SIG-M5 (cell line): ENCODE measurements at places on chromosomes 6 and 20.

- DNase-seq = peak; percentile 64
Observed at GRCh38 chr6:137223370-137224131, 4.4 kb upstream of the IFNGR1 start.

GRCh38 chr20:23386304-23387117 is 24.5 kb downstream of the GZF1 start:
- DNase-seq = no peak

DNA sequence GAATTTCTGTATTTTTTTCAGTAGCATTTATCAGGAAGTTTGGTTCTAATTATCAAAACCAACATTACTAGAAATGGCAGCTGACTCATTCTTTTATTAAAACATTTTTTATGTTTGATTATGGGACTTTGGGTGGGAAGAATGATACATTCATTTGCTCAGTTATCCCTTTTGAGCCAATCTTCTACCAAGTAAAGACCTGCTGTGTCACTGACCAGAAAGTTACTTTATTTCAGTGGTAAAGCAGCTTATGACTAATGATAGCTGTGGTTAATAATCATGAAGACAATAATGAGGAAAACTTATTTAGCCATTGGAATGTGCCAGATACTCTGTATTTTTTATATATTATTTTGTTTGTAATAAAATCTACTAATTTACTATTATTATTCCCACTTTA is 142.3 kb downstream of the FARS2 start:
- DNase-seq = no peak

- DNase-seq = no peak
Observed at GRCh38 chr20:53574819-53575218, 18.8 kb downstream of the ZNF217 start.

- DNase-seq = no peak
Observed at GRCh38 chr6:100096341-100096740, 102.3 kb upstream of the MCHR2 start.

GRCh38 chr6:14068133-14068532 is 49.4 kb upstream of the CD83 start:
- DNase-seq = no peak

DNA sequence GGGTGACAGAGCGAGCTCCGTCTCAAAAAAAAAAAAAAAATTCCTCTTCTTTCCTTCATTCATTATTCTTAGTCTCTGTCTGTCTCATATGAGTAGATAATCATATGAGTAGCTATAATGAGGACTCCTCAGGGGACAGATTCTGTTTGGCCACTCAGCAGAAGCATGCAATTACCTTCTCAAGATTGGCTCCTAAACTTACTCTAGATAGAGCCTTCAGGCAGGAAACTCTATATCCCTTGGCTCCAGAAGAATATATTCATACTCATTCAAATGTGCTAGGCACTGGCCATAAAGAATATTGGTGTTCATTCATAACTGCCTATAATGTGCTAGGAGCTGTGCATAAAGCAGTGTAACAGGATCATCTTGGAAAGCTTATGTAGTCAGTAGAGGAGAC is 2.2 kb upstream of the ACAT2 start:
- DNase-seq = no peak

DNA sequence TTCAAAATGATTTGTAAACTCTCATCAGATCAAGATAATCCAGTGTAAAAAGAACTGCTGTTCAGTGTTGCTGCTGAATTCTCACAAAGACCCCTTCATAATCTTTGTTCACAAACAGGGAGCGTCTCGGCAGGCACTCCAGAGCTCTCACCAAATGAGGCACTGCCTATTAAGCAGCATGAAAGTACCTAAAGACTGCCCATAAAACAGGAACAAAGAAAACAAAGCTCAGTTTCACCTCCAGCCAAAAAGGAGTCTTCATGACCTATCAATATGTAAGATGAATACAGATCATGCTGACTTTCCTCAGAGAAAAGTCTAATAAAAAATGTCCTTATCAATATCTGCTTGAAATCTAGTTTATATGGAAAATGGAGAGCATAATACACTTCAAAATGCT is 41.8 kb downstream of the GPR63 start:
- DNase-seq = no peak

- no peak for DNase-seq
Observed at GRCh38 chr6:39471954-39472659, 149.6 kb upstream of the KCNK16 start.

DNA sequence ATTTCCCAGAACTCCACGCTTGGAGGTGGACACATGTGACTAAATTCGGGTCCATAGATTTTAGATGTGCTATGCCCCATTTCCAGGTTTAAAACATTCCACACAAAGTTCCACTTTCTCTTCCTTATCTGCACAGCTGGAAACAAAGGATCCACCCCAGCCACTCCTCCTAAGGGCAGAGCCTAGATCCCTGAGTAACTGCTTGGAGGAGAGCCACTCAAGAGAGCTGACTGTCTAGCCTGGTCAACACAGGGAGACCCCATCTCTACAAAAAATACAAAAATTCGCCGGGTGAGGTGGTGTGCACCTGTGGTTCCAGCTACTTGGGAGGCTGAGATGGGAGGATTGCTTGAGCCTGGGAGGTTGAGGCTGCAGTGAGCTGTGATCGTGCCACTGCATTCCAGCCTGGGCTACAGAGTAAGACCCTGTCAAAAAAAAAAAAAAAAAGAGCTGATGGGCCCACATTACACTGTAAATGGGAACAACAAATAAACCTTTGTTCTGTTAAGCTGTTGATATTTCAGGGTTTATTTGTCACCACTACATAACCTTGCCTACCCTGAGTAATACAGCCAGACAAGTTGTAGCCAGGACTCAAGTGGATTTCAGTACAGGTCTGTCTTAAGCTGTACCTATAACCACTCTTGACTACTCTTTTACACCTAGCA is 25.8 kb upstream of the SNRPC start:
- no peak for DNase-seq

DNA sequence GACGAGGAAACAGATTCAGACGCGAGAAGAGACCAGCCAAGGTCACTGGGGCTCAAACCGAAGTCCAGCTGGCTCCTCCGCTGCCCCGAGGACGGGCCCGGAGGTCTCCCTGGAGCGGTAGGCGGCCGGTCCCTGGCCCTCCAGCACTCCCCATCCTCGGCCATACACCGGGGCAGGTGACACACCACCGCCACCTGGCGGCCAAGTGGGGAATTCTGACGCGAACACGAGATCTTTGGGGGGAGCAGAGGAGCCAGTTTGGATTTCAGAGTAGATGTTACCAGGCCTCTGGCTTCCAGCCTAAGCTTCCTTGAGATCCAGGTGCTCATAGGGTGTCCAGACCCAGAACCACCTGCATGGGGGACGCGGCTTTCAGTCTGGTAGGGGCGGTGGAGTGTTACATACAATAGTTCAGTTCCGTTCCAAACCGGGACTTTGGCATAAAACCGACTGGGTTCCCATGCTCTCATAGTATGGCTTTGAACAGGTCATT is 16.1 kb downstream of the BPIFB1 start:
- DNase-seq = no peak

- DNase-seq = no peak
Observed at GRCh38 chr6:31620586-31621319, at the start of gene PRRC2A. TSS of gene PRRC2A (plus strand) at chr6:31620715. CDS start at chr6:31622790, 2,075 bp downstream.

DNA sequence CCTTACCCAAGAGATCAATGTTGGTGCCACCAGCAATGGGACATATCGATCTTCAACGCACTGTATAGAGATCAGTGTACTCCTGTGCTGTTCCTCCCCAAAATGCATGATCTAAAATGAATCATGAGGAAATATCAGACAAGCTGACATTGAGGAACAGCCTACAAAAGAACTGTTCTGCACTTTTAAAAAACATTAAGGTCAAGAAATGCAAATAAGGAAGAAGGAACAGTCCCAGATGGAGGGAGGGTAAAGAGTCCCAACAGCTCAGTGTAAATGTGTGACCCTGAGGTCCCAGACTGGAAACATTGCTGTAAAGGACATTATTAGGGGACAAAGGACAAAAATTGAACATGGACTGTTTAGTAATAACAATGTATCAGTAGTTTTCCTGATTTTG is 24.3 kb upstream of the XRN2 start:
- no peak for DNase-seq

- no peak for DNase-seq
Observed at GRCh38 chr6:154438882-154439415, 71.5 kb downstream of the CNKSR3 start.

- DNase-seq = no peak
Observed at GRCh38 chr6:24545691-24546090, 50.9 kb downstream of the ALDH5A1 start.

DNA sequence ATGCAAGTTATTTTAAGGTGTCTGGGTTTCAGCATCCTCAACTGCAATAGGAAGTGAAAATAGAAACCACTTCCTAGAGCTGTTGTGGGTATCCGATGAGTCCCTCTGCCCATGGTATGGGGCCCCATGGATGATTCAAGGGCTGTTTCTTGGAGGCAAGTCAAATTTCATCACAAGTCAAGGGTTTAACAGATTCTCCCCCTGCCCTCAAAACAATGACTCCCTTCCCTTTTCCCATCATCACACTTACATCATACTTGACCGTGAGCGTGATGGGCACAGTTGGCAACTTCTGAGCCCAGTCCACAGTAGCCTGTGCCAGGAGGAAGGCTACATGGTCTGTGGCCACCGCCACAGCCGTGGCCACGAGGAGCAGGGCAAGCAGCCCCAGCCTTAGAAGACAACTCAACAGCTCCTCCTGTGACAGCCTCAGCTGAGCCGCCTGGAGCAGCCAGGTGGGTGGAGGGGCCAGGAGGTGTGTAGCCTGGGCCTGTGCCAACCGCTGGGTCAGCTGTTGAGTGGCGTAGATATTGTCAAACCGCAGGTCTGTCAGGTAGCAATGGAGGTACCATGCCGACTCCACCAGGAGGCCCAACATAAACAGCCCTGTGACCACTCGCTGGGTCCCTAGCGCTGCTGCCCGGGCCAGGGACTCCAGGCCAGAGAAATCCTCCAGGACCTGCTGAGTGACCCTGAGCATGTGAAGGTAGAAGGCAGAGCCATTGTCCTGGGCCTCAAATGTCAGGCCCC is 5.2 kb downstream of the OCSTAMP start:
- peak; percentile 93 for DNase-seq

- no peak for DNase-seq
Observed at GRCh38 chr6:149335924-149336608, 18.6 kb downstream of the TAB2 start.

DNA sequence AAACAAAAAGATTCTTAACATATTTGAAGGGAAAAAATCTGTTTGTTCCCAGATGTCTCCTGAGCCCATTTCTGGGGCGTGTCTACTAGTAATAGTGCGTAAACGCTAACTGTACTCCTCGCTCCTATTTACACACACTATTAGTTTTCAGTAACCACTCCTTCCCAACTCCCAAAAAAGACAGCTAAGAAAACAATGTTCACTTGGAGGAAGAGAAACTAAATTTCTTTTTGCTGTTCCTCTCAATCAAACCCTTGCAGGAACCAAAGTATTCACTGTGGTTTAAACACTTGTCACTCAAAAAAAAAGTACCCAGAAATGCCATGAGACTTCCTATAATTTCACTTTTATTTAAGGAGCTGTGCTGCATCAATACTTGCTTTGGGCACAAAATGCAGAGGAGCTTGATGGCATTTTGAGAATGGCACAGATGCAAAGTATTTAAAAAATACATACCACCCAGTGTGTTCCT is 118.2 kb downstream of the BACH2 start:
- DNase-seq = no peak

GRCh38 chr6:148790404-148790803 is 43.6 kb downstream of the UST start:
- DNase-seq = no peak

- DNase-seq = no peak
Observed at GRCh38 chr6:6844530-6844929, 256.0 kb downstream of the LY86 start.

DNA sequence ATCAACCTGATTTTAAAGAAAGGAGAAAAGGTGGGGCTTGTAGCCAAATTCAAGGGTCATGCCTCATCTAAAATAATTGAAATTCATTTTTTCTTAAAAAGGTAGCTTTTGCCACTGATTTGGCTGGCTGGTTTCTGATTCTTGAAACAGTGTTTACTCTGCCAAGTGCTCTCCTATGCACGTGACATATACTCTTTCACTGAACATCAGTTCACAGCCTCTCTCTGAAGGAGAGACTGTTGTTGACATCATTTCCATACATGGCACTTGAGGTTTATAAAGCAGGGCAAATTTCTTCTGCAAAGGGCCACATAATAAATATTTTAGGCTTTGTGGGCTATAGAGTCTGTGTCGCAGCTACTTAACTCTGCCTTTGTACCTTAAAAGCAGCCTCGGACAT is 40.4 kb upstream of the DOK5 start:
- DNase-seq = no peak

DNA sequence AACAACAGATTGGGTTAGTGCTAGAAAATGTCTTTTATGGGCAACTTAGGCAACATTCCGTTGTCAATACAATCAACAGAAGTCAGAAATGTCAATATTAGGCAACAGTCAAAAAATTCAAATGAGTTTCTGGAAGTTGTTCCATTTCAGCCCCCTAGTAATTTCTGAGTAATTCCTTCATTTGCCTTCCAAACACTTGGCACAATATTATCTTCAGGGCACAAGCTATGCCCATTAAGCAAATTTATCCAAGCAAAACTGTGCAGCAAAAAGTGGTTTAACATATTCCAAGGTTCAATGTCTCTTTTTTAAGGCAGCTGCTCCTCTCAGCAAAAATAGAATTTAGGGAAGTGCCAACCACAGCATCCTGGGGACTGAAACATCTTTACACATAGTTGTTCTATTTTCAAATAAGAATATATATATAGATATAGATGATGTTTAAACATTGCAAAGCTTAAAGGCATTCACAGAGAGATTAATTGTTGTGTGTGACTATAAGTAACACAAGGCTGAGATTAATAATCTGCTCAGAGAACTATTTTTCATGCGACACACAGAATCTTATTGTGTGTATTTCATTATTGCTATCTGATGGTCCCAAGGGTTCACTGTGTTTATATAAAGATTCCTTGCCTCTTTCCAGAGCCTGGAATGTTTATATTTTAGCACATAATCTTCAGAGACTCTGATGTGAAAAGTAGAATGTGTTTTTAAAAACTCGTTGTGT is 75.2 kb upstream of the ADTRP start:
- DNase-seq = peak; percentile 44

DNA sequence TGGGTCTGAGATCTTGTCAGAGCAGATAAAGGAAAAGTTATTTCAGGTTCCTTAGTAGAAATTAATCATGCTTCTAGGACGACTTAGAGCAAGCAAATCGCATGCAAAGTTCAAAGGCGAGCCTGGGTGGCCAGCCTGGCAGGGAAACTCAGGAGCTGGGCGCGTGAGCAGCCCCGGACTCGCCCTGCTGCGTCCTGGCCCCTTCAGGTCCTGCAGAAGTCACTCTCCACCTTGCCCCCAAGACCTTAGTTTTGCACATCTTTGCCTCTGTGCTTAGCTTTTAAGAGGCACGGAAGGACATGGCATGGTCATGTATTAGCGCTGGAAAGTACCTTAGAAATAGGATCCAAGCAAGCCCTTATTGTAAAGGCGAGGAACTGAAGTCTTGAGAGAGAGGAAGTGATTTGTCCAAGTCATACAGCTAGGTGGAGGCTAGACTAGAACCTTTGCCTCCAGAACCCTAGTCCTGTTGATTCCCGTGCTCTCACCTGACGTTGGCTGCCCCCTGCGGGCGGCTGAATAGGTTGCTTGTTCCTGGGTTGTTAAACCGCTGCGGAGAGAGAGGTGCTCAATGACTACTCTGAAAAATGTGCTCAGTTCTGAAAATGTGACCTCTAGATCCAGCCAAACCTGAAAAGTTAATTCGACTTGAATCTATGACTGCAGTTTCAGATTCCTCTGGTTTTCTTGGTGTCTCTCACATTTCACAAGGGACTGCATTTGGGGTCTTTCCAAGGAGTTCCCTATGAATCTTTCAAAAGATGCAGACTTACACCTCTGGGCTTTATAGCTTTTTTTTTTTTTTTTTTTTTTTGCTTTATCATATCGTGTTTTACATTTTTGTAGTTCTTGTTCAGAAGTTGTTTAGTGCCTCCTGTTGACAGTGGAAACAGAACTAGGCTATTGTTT is 2.7 kb downstream of the MYB start:
- peak; percentile 64 for DNase-seq
